HuH-7.5 (cell line): ENCODE measurements at places on chromosomes 7 and 10.

DNA sequence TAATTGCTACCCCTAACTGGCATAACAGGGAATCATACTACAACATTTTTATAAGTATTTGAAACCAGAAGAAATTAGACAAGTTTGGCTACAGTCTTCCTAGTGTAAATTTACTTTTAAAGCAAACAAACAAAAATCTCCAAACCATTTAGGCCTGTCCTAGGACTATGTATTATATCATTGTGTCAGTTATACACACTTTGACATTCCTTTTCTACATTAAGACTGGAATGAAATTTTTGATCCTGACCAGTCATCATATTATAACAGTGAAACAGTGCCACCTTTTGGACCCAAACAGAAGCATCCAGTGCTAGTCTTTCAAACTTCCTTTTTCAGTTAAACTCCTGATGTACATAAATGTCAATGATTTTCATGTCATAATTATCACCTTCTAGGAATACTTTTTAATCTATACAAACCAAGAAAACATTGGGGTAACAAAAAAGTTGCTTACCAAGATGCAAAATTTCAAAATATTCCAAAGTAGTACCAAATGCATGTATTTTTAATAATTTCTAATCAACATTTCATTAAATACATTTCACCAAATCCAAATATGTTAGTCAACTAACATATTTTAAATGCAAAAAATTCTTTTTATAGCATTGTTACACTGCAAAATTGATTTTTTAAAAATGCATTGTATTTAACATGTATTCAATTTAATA, 75.7 kb downstream of the IMMP2L start:
- peak; percentile 41 for DNase-seq

GRCh38 chr10:26681076-26681475, 16.4 kb upstream of the PDSS1 start:
- DNase-seq = no peak

DNA sequence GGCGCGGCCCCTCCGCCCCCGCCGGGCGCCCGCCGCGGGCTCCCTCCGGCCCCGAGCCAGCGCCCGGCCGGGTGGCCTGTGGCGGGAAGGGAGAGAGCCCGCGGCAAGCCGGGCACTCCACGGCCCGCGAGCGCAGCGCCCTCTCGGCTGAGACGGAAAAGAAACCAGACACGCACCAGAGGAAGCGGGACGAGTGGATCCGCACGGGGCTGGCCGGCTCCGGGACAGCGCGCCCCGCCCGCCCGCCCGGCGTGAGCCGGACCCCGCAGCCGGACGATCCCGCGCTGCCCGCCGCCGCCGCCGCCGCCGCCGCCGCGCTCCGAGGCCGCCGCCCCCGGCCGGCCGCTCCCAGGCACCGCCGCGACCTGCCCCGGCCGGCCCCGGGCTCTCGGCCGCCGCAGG, 300 bp downstream of the ARHGAP21 start:
- DNase-seq = peak; percentile 23

GRCh38 chr10:114223066-114223465, 16.0 kb upstream of the VWA2 start:
- no peak for DNase-seq

- no peak for DNase-seq
These were observed 42.8 kb downstream of the MGMT start for GRCh38 chr10:129509835-129510234.

- DNase-seq = no peak
These were observed 142.2 kb upstream of the SEMA3A start for GRCh38 chr7:84336766-84337165.

DNA sequence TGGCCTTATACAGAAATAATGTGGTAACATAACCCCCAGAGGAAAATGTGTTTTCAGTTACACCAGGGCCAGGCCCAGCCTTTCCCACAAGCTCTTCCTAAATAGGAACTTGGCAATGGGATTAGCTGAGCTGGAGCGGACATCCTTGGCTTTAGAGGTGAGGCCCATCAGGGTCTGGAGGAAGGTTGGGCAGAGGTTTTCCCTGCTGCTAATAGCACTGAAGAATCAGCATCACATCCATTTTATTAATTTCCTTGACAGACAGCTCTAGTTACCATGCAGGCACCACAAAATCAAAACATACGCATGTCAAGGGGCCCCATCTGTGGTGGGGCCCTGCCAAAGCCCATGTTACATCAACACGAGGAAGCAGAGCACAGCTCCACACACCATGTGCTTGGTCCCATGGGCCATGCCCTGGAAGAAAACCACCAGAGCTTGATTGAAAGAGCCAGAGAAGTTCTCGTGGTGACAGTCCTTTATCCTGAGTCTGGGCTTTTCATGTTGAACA, 566.6 kb downstream of the KCNMA1 start:
- no peak for DNase-seq

- DNase-seq = no peak
These were observed 46.2 kb upstream of the MKLN1 start for GRCh38 chr7:131281266-131282048.

DNA sequence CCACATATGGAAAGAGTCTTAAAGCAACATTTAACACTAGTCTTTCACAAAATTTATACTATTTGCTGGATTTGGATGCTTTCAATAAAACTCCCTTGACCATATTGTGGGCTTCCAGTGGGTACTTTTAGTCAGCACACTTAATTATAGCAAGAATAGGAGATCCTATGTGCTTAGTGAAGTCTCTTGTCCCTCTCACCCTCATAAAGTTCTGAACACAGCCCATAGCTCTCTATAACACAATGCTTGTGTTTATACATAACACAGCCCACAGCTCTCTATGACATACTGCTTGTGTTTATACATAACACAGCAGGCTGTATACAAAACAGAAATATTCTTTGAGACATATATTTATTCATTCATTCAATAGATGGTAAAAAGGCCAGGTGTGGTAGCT, 79.0 kb downstream of the SEMA3C start:
- no peak for DNase-seq

- DNase-seq = no peak
These were observed 11.0 kb upstream of the GDF10 start for GRCh38 chr10:47288916-47289495.

DNA sequence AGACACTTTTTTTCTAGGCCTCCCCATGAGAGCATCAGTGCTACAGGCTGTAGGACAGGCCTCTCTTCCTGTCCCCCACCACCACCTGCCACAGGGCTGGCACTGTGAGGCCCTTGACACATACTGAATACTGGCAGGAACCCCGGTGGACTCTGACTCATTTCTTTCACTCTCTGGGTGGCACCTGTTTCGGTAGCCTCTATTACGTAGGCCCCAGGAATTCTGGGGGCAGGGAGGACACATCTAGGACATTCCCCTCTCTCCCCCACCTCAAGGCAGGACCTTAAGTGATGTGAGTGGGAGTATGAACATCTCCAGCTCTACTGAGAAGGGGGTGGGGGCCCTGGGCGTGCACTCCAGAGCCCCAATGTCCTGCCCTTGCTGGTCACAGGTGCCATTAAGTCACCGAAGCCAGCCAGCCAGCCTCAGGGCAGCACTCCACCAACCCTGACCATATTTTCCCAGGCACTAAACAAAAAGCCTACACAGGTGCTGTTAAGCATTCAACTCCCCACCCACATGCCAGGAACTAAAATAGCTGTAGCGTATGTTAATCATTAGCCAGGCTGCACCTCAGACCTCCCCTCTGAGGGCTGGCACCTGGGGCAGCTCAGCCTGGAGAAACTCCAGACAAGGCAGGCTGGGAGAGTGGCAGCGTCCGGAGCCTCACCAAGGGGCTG, 8.9 kb downstream of the ANXA11 start:
- DNase-seq = peak; percentile 49

DNA sequence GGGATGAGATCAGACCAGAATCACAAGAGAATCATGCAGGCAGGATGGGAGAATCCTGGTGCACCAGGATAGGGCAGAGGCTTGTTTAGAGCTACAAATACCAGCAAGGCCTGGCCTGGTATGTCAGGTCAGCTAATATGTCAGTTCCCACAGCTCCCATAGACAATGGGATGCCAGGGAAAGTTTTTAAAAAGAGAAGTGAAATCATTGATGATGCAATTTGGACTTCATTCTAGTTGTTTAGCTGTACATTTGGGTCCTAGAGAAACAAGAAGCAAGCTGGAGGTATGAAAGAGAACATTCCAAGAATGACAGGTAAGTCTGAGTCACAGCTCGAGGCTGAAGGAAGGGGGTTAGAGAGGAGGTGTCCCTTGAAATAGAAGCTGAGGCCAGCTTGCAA, 45.2 kb downstream of the GPR141 start:
- no peak for DNase-seq

DNA sequence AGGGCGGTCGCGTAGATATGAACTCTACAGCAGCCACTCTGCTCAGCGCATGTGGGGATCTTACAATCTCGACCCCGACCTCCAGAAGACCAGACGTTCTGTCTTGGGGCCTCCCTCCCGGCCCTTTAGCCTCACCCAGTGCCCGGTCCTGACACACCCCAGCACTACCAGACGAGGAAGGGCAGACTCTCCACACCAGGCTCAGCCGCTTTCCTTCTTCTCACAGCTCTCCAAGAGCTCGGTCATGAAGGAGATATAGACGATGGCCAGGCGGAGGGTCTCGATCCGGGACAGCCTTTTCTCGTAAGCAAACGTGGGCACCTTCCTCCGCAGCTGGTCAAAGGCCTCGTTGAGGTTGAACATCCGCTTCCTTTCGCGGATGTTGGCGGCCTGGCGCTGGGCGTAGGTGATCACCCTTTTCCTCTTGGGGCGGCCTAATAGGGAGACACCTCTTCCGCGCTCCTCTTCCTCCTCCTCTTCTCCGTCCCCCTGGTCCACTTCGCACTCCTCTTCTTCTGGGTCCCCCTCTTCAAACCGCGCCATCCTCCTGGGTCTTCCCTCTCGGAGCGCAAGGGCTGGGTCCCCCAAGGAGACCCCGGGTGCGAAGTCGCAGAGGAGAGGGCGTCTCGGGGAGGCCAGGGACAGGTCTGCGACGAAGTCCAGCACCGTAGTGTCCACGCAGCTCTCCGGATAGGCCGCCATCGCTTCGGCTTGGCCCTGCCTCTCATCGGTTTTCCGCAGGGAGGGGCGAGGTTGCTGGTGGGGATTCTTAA, at the start of gene FERD3L:
TSS of gene FERD3L (minus strand) at position 761 of the 773 bp plus-strand sequence. CDS start at position 702, 59 bp downstream.
- DNase-seq = no peak

DNA sequence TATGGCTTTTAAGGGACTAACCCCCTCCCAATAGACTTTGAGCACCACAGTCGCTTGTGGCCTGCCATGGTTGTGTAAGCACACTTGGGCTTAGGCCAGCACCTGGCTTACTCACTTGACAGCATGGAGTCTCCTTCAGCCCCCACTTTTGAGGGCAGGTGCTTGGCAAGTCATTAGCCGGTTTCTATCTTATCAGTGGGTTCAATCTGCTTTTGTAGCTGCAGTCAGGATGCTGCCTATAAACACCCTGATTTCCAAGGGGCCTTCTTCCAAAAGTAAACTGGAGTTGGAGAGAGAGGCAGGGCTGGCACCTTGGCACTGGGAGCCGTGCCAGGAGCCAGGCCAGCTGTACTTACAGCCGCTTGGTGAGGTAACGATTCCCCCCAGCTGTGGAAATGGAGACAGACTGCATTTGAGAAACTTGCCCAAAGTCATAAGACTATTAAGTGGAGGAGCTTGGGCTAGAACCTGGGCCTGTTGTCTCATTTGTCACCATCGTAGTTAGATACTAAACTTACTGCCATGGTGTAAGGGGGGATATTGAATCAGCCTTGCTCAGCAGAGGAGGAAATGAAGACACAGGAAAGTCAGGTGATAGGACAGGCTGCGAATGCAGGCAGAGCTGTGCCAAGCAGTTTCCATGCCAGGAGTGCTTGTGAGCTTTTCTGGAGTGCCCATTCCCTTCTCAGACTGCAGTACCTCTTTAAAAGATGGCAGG, 92.2 kb upstream of the EFCAB10 start:
- no peak for DNase-seq

GRCh38 chr7:45225311-45225947, 67.8 kb downstream of the RAMP3 start:
- DNase-seq = no peak

- DNase-seq = no peak
These were observed 1.9 kb downstream of the LRRC72 start for GRCh38 chr7:16528520-16528919.

DNA sequence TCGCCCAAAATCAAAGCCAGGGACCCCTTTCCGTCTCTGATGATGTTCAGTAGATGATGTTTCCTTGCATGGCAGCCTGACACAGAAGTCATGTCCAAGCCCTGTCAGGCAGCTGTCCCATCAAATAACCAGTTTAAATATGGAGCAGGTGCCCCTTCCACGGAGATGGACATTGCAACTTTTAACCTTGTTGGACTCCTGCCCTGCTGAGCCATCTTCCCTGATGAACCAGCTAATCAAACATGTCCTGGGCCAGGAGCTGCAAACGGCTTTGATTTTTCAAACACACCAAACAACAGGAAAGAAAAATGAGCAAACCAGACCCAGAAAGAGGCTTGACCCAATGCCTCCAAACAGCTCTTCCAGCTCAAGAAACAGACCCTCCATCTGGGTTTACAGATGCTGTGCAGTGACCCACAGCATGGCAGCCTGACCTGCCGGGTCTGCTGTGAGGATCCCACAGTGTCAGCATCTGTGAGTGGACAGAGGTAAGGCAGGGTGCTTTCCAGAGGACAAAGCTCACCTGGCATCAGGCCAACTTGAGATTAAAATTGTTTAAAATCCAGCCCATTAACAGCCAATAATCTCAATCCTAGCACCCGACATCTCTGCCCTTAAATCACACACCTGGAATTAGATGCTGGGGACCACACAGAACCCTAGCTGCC, 372.6 kb downstream of the GRID1 start:
- DNase-seq = no peak

GRCh38 chr7:75611557-75612178, 119.5 kb downstream of the SPDYE5 start:
- no peak for DNase-seq

DNA sequence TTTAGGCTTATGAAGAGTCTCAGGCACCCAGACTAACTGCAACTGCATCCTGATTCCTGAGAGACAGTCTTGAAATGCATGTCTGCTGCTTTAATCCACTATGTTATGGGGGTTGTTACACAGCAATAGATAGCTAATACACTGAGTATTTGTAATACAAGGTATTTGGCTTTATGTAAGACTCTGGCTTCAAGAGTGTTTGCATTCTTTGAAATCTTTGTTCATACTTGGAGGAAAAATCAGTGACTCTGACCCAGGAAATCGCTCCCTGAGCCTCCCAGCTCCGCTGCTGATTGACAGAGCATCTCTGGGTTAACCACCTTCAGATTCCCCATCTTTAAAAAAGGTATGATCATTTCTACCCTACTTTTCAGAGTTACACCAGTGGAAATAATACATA, 133.9 kb downstream of the MTPAP start:
- no peak for DNase-seq

- DNase-seq = no peak
These were observed 15.9 kb upstream of the RAPGEF5 start for GRCh38 chr7:22372863-22373262.
